ENCODE measurements at places on chromosomes 5 and 9. TPM values are rescaled to one million over a fixed set of nuclear protein-coding genes. Genes with fewer than 3 reads are reported as not detected.

EPB41L4B gene
- total RNA-seq: not detected

- DNase-seq: no peak
Observed at GRCh38 chr5:134077926-134078580, 36.4 kb upstream of the TCF7 start.

GRCh38 chr9:113851873-113852272 is 24.2 kb upstream of the ZNF618 start:
- DNase-seq: no peak

TPPP gene
- 12.9 TPM for total RNA-seq

- no peak for DNase-seq
Observed at GRCh38 chr5:19988457-19988856, 457 bp upstream of the CDH18 start.

DNA sequence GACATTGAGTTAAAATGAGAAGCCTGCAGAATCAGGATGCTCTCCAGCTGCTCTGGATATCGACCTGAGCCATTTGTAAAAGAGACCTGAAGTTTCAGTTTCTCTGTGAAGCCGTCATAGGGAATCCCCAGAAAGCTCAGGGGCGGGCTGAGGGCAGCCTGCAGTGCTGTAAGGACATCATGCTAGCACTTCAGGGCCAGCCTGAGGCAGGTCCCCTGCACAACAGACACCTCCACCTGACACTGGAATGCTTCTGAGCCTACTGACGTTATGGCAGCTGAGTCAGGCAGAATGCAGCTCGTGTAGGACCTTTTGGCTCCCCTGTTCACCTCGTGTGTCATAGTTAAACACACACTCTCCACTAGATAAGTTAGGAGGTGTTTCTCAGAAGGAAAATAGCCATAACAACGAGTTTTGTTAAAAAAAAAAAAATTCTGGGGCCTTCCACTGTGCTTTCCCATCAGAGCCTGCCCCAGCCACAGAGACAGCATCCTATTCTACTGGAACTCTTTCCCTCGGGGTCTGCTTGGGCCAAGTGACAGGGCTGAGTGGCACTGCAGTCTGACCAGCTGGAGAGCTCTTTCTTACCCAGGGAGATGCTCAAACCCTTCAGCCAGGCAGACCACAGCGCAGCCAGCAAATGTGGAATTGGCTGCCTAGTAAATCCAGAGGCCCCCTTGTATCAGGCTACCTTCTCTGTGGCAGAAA is 354.9 kb downstream of the DIRAS2 start:
- no peak for DNase-seq

- no peak for DNase-seq
Observed at GRCh38 chr5:64497386-64497785, 8.4 kb upstream of the RGS7BP start.

DNA sequence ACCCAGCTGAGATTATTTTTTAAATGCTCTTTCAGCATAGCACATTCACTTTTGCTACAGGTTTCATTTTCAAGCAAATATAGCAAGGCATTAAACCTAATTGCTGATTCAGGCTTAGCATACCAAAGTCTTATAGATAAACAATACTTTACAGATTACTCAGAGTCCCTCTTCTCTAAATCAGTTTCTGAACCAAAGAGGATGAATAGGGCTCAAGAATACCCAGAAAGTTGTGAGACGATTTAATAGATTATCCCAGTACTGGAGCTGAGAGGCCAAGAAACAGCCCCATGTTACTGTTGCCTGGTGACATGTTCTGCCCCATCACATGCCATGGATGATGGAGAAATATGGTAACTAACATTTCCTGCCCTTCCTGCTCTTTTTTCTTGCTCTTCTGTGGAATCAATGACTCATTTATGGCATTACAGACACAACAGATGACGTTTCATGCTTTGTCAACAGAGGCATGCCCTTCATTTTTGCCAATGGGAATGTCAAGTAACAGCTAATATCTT is 18.1 kb upstream of the SSBP2 start:
- no peak for DNase-seq

TEX48 gene
- not detected for total RNA-seq

- DNase-seq: no peak
Observed at GRCh38 chr9:129493002-129493705, 127.7 kb downstream of the C9orf50 start.

DNA sequence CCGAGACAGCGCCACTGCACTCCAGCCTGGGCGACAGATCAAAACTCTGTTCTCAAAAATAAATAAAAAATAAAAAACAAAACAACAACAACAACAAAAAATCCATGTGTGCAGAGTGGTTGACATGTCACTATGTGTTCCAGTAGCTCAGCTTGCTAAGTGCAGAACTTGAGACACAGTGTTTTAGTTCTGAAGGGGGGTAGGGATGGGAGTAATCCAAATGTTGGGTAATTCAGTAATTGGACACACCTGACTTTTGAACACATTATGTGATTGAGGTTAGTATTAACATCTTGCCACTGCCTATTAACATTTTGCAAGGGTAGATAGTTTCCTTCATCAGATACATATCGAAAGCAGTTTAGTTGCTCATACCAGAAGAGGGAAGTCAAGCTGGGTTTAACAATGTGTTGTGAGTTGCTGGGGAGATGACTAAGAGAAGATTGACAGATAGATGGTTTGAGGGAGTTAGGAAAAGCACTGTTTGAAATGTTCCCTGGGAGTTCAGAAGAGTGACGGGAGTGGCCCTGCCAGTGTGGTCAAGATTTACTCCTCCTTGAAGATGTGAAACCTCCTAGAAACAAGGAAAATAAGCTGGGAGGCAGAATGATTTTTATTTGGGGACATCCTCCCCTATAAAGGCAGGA is 928 bp downstream of the HACD4 start:
- DNase-seq: peak; percentile 73

FOXD4L6 gene
- total RNA-seq: under 0.01 TPM

REEP2 gene
- total RNA-seq: 2.7 TPM

GRCh38 chr9:69452110-69452782 is 127.2 kb downstream of the ENTREP1 start:
- no peak for DNase-seq

MSMP gene
- total RNA-seq: 2.4 TPM

STC2 gene
- total RNA-seq: 0.27 TPM

Measured in hematopoietic multipotent progenitor cell (in vitro differentiated cells).